SHP77 (cell line): ENCODE measurements at places on chromosomes 12 and 14.

- no peak for DNase-seq
Observed at GRCh38 chr14:101491841-101492240, 69.5 kb upstream of the DIO3 start.

DNA sequence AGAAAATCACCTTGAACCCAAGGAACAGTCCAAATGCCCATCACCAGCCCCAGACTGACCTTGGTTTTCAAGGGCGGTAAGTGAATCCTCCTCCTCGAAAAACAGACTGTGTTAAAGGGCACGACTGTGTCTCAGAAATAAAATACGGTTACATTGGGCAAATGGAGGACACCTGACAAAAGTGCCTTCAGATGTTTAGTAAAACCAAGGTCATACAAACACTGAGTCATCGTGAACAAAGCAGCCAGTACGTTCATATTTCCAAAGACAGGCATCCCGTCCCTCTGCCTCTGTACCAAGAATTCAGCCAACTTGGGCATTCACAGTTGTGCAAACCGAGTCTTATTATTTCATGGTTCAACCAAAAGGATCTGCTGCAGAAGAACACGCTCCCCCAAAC, 25.9 kb downstream of the FOXN3 start:
- no peak for DNase-seq

DNA sequence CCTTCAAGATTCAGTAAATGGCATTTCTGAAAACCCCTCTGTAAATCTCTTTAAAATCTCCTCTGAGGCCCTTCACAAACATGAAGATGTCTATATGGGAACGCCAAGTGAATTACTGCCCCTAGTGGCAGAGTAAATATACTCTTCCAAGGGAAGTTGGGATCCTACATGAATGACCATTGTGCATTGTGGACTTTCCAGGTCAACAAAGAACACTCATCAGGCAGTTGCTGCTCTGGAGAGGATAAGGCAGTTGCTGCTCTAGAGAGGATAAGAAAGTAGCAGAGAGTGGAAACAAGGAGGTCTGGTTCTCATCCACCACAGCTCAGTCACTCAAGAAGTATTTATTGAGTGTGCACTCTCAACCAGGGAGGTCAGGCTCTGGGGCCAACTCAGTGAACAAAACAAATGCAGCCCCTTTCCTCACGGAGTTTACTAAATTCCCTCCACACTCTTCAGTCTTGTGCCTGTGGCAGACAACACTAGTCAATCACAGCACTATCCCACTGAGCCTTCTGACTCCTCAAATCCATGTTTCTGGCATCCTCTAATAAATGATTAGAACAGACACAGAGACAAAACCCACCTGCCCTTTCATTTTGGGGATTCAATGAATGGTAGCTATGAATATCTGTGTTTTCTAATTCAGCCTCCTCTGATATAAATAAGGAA, 52.9 kb downstream of the SVOP start:
- peak; percentile 16 for DNase-seq

- peak; percentile 44 for DNase-seq
Observed at GRCh38 chr12:57521525-57522010, 1.1 kb upstream of the MBD6 start.

DNA sequence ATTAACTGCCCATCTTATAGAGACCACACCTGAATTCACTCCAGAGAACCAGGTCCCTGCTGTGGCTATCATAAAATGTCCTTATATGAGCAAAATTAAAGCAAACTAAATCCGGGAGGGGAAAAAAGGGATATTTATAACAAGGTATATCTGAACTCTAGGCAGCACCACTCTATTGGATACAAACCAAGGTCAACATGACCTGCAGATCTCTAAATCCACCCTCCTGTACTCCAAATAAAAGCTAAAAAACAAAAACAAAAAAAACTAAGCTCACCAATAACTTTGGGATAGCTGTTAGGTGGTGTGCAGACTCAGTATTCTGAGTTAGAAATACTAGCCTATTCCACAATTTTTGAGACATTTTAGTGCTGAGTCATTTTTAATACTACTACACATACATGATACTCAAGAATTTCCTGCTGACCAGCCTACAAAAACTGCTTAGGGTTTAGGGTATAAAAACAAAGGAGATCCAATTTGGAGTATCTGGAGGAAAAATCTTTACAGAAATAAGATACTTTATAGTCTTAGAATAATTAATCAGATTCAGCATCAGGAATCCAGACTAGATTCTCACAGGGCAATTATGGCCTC, 46.6 kb upstream of the LTBP2 start:
- no peak for DNase-seq

GRCh38 chr12:5592310-5592709, 160.4 kb downstream of the NTF3 start:
- DNase-seq = no peak

- no peak for DNase-seq
Observed at GRCh38 chr14:52042371-52043289, 26.2 kb downstream of the NID2 start.

GRCh38 chr12:55929306-55929791, 1.6 kb upstream of the DGKA start:
- no peak for DNase-seq

DNA sequence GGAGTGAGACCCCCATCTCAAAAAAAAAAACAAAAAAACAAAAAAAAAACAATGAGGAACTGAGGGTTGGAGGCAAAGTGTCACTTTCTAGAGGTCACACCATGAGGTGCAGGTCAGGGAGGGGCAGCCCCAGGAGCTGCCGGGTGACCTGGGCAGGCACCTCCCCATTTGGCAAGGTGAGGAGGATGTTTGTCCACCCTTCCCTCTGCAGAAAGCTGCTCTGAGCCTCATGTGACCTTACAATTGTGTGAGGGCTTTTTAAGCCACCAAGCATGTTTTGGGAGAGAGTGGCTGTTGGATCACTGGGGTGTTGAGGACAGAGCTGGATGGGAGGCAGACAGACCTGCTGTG, 49.6 kb downstream of the FOXN4 start:
- no peak for DNase-seq

DNA sequence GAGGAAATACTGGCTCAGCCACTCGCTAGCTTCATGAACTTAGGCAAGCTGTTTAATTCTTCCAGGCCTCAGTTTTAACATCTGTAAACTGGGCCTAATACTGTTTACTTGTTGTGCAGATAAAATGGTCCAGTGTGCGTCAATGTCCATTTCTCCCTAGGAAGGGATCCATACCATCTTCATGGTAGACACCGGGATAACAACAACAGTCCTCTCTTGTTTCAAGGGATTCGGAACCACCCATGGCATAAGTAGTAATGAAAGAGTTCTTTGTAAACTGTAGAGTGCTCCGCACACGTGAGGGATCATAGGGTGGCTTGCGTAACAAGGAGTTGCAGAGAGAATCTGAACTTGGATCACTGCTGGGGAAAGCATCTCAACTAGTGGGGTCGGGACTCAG, 17.3 kb upstream of the CHGA start:
- DNase-seq = no peak

- DNase-seq = no peak
Observed at GRCh38 chr12:2052826-2053678, at the start of gene CACNA1C. Gene CACNA1C, plus strand, starts transcription at chr12:2052987. Its CDS starts 576 bp downstream, at chr12:2053563.

DNA sequence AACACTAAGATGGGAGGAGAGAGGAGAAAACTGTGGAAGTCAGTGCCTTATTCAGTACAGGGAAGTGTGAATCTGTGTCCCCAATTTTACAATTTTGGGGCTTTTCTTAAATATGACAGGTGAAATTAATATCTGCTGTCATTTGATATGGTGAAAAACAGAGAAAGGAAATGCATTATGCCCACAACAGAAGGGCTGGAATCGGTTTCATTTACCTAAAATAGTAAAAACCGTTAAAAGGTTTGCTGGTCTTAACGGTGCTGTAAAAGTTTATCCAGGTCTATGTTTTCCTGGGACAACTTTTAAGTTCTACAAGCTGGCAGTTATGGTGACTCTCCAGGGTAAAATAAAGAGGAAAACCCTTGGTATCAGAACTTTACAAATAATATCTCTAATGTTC, 310.8 kb downstream of the FUT8 start:
- DNase-seq = no peak

GRCh38 chr12:57935331-57935730, 6.0 kb upstream of the ATP23 start:
- no peak for DNase-seq

DNA sequence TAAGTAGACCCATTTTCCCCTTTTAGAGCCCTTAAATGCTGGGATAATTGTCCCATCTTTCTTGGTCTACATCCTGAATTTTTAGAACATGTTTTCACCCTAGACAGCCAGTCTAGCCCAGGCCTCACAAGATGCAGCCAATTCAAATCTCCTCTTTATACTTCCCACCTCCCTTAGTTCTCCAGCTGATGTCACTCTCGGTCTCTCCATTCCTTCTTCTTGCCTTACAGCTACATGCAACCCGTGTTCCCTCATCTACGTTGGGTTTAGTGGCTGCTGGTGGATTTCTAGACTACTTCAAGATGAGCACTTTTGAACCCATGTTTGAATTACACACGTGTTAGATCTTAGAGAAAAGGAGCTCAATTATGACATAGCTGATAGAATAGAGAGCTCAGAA, 132.0 kb downstream of the PPM1H start:
- DNase-seq = peak; percentile 22

DNA sequence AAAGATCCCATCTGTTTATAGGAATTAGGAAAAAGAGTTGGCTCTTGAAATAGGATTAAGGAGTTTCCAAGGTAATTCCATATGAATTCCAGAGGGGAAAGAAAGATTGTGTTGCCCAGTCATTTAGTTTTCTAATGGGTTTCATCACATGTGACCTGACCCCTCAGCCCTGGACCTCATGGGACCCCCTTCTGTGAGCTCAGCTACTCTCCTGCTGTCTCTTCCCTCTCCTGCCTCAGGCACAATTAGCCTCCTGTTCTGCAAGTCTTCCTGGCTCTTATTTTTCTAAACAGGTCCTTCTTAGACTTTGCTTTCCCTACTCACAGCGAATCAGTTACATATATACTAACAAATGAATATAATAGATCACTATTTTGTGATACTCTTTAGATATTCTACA, 237.7 kb downstream of the TRHDE start:
- no peak for DNase-seq

DNA sequence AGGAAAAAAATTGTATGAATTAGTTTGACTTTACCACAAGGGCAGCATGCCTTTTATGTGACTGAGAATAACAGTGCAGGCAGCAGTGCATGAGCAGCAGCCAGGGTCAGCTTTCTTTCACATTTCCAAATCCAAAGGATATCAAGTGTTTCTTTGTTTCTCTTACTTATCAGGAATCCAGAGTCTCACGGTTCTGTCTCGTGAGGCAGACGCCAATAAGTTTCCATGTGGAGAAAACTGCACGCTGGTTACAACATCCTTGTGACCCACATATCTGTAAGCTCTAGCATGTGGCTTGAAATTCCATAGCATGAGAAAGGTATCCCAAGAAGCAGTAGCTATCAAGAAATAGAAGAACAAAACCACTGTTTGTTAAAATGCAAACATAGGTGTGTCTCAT, 27.6 kb downstream of the GALNT4 start:
- DNase-seq = no peak

DNA sequence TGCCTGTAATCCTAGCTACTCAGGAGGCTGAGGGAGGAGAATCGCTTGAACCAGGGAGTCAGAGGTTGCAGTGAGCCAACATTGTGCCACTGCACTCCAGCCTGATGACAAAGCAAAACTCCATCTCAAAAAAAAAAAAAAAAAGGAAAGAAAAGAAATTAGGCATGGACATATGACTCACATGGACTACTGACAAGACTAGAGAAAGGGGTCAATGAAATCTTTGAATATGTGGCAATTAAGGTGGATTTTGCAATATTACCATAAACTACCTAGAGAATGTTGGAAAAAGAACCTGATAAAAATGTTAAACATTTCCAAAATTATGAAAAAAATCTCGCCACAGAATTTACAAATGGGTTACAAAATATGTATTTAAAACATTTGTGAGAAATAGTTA, 873.6 kb downstream of the C12orf50 start:
- DNase-seq = no peak

DNA sequence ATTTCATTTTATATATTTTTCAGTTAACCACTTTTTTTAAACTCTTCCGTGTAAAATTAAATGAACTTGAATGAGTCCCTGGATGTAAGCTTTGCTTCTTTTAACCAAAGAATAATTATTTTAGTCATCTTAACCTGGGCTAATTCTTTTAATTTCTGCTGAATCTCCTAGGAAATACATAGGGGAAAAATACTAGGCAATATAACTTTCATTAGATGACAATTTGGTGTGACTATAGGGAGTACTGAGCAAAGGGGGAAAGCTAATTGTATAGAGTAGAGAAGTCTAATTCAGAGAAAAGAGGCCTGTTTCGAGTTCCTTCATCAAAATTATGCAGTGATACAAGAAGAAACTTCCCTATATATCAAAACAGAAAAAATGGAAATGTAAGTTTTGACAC, 388.1 kb downstream of the NOVA1 start:
- DNase-seq = no peak

DNA sequence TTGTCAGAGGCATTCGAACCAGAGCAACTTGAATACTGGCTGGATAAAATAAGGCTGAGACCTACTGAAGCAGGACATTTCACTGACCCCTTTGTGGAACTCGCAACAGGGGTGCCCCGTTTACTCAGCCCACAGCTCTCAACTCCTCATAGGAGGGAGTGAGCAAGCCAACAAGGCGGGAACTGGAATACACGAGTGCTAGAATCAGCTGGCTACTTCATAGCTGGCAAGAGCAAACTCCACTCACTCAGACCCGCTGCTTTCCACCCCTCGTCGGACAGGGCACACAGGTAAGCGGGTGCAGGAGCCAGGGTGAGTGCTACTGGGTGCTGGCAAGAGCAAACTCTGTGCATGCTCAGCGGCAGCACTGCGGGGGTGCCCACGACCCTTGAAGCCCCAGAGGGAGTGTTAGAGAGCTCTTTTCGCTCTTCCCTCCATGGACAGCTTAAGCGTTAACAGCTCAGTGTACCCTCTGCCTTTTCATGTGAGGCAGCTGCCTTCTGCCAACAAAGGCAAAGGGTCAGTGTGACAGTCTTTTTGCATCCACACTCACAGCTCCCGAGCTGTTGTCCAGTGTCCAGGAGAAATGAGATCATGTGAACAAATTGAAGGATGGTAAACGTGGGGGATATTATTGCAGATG, 15.7 kb downstream of the CAPZA3 start:
- DNase-seq = no peak

- DNase-seq = peak; percentile 44
Observed at GRCh38 chr14:49992901-49993339, 100.0 kb downstream of the ARF6 start.

DNA sequence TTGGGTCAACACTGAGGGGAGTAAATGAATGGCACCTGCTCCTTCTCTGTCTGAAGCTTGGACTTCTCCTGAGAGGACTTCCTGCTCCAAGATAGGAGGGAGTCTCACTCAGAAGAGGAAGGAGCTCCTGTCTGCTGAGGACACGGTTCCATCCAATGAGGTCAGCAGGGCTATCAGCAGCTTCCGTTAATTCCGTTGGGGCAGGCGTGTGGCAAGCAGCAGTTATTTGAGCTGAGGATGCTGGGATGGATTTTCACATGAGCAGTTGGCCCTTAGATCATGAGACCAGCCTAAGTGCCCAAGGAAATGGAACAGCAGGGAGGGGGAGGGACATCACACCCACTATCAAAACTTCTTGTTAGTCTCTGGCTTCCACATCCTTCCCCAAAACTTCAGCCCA, 159.0 kb upstream of the PZP start:
- DNase-seq = no peak
